ENCODE measurements at places on chromosomes 1 and 21.
A peak's percentile ranks its signal among the peaks of the same experiment; 100 is the strongest.

DNA sequence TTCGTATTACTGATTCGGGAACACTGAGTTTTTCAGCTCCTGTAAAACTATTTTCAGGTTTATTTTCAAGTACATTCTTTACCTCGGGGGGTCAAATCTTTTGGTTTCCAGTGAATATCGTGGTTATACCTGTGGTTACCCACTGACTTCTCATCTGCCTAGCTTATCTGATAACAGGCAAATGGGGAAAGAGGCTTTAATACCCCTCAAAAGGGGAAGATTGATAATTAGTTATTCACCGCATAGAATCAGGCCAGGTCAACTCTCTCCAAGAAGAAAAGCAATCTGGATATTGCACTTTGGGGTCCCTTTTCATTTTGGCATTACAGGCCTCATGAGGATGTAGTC, 23.0 kb downstream of the RUNX1 start:
- no peak for DNase-seq

GRCh38 chr1:219966071-219966349, 37.7 kb upstream of the SLC30A10 start:
- DNase-seq = no peak

- DNase-seq = no peak
Measured at GRCh38 chr1:211912038-211912437, 81.5 kb upstream of the LPGAT1 start.

DNA sequence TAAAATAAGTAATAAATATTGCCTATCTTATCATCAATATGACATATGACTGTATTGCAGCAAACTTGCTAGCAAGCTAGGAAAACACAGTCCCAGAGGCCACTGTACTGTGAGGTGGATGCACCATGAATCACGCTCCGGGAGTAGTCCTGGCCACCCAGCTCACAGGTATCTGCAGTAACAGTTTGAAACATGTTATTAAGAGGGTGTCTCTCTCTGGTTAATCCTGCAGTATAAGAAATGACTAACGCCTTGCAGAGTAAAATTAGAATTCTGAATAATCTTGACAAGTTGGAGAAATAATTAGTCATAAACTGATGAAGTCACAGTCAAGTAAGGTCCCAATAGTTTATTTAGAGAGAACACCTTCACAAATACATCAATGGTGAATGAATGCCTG, 34.0 kb upstream of the DPT start:
- no peak for DNase-seq

DNA sequence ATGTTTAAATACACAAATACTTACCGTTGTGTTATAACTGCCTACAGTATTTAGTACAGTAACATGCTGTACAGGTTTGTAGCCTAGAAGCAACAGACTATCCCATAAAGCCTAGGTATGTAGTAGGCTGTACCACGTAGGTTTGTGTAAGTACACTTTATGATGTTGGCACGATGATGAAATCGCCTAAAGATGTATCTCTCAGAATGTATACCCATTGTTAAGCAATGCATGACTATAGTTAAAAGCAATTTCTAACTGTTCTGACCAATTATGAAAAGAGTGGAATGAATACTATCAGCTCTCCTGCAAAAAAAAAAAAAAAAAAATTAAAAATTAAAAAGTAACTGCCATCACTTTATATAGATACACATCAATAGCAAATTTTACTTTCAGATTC, 11.4 kb downstream of the HP1BP3 start:
- no peak for DNase-seq

DNA sequence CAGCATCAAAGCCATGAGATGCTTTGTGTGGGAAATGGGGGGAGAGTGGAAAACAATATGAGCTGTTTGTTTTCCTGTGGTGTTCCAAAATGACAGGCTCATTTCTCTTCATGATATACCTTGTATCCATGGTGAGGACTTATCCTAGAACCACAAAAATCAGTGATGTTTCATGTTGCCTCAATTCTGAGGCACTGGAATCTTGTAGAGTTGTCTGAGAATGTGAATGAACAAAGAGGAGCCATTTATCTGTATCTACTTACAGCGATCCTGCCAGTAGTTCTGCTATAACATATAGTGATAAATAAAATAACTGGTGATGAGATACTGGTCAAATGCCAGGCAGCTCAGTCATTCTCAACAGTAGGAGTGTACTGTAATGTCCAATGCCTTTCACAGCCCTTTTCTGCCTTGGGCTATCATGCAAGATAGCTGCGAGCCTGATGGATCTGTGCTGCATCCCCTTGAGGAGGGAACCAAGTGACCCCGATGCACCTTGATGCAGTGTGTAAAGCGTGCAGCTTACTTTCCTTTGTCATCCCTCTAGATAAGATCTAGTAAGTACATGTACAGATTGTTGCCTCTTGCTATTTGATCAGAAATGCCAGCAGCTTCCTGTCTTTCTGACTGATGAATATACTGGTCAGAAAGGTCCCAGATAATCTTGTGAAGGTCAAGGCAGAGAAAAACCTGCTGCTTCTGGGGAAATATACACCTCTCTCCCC, 52.8 kb downstream of the SLC44A3 start:
- no peak for DNase-seq

GRCh38 chr1:6180707-6181311, 688 bp upstream of the CHD5 start:
- DNase-seq = no peak

DNA sequence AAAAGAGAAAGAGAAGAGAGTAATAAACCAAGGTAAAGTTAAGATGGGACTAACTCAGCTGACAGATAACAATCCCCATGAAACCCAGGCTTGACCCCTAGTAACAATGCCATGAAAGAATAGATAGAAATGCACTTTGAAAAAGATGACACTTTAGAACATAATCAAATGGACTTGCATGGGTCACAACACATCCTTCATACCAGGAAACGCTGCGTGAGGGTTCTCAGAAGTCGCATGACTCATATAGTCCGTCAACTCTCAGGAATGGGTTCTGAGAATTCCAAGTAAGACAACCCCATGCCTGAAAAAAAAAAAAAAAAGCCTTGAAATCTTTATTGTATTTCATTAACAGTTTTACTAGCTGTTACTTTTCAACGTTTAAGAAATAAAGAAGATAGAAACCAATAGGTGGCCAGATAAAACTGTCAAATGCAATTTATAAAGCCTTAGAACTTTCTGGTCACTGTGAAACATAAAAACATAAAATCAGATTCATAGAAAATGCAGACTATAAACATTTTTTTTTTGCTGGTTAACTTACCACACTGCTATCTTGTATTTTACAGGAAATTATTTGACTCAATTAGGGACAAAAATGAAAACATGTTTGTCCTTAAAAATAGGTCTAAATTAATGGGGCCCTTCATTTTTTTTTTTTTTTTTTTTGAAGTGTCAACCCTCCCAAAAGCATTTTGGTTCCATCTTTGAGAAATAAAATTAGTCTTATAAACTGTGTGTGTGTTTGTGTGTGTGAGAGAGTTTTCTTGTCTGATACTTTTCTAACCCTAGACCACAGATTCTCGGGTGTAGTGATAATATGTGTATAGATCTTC, 202.1 kb downstream of the NCAM2 start:
- DNase-seq = peak; percentile 77

GRCh38 chr1:7942214-7942921, 1.7 kb upstream of the TNFRSF9 start:
- DNase-seq = peak; percentile 65

DNA sequence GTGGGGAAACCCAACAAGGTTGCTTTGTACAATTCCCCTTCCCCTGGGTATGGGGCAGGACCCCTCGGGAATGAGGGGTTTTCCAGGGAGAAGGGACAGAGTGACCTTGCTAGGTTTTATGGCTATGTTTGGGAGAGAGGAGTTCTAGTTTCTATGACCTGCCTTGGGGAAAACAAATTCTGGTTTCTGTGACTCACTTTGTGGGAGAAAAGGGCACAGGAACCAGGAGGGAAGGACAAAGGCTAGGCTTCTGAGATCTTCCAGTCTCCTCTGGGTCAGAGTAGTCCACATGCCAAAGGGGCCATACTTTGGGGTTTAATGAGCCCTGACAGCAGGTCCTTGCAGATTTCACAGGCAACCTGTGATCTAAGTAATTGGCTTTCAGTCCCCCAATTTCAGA, 5.5 kb upstream of the PTGER3 start:
- no peak for DNase-seq

GRCh38 chr1:156704930-156705320, 458 bp downstream of the CRABP2 start:
- DNase-seq = no peak

GRCh38 chr1:56814205-56814604, 5.0 kb downstream of the FYB2 start:
- no peak for DNase-seq

GRCh38 chr21:46557469-46557868, 47.4 kb downstream of the S100B start:
- DNase-seq = no peak

- DNase-seq = no peak
Measured at GRCh38 chr1:153265457-153265856, 6.0 kb downstream of the LORICRIN start.

DNA sequence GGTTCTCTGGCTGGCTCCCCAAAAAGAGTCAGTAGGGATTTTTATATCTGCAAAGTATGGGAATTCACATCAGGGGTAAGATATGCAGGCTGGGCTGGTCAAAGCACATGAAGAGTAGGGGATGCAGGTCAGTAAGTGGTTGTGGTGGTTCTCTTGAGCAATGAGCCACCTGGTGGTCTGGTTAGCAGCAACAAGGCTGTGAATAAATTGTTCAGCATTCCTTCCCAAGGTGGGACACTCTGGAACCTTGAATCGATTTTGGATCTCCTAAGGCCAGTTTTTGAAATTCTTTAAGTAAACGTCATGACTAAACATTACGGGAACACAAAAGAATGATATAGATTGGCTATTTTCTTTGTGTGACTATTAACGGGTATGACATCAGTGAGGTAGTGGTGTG, 563.0 kb upstream of the NEGR1 start:
- DNase-seq = no peak
